ENCODE measurements at places on chromosomes 6 and 20.

- DNase-seq, result no peak
Measured at GRCh38 chr6:85460154-85460920, 10.5 kb downstream of the NT5E start.

DNA sequence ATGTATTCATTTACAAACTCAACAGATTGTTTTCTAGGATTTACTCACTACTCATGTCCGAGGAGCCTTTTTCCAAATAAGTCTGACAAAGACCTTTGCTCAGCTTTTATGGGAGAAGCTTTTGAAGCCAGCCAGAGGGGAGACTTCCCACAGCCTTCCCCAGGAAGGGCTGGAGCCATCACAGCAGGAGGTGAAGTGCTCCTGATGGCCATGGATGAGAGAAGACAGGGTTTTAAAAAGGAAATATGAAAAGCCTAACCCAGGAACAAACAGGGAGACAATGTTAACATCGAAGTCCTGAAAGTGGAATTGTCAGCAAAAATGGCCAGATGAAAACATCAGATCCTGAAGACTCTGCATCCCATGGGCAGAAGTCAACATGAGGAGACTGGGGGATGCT, 11.6 kb upstream of the TAGAP start:
- no peak for DNase-seq

DNA sequence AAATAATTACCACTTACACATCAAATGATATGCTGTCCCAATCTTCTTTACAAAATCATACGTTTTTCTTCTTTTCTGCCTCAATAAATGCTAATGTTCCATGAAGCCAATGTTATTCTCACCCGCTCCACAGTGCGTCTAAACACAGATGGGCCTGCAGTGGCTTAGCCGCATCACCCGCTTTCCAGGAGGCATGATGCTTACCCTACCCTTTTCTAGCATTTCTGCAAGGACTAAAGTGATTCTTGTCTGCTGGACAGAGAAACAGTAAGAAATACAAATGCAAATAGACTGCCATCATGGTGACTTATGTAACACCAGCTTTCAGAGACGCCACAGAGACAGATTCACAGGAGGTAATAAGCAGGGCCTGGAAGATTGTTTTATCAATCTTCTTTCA, 104.4 kb downstream of the RNASET2 start:
- no peak for DNase-seq

DNA sequence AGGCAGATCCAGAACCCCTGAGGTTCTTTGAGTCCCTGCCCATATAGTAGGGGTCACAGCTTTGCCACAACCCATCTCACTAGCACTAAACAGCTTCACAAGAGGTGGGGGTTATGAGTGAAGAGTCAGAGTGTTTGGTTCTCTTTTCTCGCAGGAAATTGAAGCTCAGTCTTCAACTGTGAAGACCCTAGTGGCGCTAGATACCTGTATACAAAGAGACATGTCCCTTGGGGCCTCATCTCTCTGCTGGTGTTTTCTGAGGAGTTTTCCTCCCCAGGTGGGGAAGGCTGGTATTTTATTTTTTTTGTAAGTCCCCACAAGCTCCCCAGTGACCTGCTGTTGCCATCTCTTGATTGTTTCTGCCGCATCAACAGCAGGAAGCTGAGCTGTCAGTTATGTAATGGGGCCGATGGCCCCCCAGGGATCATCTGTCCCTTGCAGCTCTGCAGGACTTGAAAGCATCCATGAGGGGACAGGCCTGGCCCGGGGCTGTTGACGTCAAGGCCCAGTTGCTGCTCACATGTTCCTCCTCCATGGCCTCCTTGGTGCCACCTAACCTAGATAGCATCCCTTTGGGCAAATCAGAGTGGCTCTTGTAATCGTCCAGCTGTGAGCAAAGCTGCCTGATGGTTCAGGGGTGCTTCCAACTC, 23.1 kb downstream of the STK35 start:
- DNase-seq, result no peak

GRCh38 chr6:121436274-121436857, 920 bp downstream of the GJA1 start:
- peak; percentile 9 for DNase-seq

Data from hepatic stellate cell (primary cell).